H54 (cell line): ENCODE measurements at places on chromosomes 13 and 19.
A peak's percentile ranks its signal among the peaks of the same experiment; 100 is the strongest.

DNA sequence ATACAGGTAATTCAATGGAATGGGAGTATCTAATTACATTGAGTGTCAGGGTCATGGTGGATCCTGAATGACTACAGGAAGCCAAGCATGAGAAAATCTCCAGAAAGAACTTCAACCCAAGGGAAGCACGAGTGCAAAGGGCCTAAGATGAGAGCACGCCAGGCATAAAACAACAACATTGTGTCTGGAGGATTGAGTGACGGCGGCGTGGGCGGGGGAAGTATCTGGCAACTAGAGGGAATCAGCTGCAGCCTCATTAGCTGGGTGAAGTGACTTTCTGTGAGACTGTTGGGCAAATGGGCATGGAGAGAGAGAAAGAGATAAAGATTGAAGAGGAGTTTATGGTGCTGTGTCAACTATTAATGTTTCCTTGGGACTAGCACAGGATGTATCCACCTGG, 194.3 kb downstream of the GPC6 start:
- DNase-seq = no peak

GRCh38 chr19:397941-398706, 10.8 kb downstream of the C2CD4C start:
- DNase-seq = no peak

GRCh38 chr13:40137400-40137799, 481.9 kb downstream of the COG6 start:
- no peak for DNase-seq

DNA sequence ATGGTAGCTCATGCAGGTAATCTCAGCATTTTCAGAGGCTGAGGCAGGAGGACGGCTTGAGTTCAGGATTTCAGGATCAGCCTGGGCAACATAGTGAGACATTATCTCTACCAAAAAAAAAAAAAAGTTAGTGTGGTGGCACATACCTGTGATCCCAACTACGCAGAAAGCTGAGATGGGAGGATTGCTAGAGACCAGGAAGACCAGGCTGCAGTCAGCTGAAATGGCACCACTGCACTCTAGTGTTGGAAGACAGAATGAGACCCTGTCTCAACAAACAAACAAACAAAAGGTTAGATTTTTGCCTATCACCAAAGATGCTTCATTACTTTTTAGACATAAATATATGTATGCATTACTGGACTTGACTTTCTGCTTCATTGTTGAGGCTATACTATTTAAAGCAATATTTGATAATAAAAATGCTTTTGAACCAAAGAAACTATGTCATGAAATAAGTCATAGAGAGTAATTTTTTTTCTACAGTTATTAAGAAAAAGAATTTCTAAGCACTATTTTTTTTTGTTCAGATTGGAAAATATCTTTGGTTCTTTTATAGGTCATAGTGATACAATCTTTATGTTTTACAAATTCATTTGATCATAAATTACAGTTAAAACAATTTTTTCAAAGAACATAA, 1180.1 kb upstream of the ATXN8OS start:
- DNase-seq = no peak

GRCh38 chr13:69287050-69287698, 820.5 kb upstream of the ATXN8OS start:
- DNase-seq = no peak

DNA sequence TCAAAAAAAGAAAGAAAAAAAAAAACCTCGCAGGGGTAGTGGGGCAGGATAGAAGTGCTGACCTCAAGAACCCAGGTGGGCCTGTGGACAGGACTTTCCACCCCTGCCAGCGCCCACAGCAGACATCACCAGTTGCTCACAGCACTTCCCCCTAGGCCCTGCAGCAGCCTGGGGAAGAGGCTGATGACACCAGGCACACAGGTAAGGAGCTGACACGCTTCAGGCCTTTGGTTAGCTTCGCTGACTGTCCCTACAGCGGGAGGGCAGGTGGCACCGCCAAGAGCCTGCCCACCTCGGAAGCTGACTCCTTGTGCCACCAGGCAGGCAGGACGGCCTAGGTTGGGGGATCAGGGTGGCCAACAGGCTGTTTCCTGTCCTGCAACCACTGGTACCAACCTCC, 8.9 kb downstream of the LONP1 start:
- DNase-seq = no peak

- DNase-seq = no peak
These were observed 171.7 kb upstream of the MAB21L1 start for GRCh38 chr13:35648201-35648600.

- DNase-seq = peak; percentile 96
These were observed 21.2 kb downstream of the PCID2 start for GRCh38 chr13:113187263-113187669.

DNA sequence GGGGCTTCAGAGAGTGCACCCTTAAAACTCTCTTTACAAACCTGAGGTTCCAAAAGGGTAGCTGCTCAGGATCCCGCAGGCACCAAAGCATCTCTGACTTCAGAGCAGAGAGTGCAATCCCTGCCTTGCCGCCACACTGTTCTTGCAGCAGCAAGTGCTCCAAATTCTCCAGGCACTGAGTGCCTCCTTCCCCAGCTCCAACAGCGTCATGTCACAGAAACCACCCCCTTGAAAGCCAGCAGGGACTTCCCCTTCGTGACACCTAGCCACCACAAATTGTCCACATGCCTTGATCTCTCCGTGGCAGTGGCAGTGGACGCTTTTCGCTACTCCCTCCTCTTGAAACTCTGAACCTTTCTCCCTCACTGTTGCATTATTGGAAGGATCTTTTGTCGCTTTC, 39.9 kb downstream of the MBNL2 start:
- no peak for DNase-seq
